ENCODE measurements at places on chromosomes 2 and 18.

DNA sequence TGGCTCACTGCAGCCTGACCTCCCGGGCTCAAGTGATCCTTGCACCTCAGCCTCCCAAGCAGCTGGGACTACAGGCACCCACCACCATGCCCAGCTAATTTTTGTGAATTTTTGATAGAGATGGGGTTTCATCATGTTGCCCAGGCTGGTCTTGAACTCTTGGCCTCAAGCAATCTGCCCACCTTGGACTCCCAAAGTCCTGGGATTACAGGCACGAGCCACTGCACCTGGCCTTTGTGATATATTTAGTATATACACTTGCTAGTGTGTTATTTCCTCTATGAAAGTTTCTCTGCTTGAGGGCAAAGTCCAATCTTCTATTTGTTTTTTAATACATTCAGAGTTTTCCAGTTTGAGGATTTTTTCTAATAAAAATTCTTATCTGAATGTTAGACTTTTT is 119.3 kb downstream of the GALNT3 start:
- no peak for DNase-seq

- no peak for DNase-seq
Observed at GRCh38 chr2:161857920-161858319, 216.1 kb downstream of the DPP4 start.

DNA sequence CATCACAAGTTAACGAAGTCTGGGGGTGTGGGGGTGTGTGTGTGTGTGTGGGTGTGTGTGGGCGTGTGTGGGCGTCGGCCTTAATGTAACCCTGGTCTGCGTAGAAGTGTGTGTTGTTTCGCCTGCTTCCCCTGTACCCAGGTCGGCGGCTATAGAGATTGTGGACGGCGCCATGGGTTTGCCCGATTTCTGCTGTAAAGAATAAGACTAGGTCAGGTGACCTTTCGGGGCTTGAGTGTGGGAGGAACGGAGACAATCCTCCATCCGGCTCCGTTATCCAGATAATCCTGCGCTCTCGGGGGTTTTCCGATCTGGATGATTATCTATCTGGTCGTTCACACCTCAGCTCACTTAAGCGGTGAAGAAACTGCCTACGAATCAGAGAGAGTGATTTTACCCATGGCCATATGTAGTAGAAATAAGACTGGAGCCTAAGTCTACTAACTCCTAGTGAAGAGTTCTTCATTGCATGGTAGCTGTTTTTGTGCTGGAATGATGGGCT is 543 bp downstream of the HADHB start:
- peak; percentile 64 for DNase-seq

DNA sequence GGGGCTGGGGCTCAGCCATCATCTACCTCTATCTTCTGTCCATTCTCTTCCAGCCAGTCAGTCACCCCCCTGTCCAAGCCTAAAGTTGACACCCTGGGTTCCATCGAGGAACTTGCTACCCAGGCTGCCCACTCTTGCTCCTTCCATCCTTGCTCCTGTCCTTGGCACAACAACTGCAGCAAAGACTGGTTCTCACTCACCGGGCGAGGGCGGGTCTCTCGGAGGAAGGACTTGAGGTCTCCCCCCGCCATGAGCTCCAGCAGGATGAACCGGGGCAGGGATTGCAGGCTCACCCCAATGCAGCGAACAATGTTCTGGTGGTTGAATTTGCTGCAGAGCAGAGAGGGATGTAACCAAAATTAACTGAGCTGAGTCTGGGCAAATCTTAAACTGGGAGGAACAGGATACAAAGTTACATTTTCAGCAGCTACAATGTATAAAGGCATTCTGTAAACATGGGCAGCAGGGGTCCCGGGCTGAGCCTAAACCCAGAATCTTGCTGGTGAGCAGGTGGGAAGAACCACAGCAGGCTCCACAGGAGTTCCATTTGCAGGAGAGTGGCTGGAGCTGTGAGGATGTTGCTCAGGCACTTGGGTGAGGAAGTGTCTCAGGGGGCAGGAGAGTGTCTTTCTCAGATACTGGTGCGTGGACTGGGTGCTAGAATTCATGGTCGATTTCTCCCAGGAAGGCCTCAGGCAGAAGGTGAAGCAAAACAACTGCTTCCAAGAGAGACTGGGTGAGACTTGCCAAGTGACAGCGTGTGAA is 105.5 kb downstream of the CLIP4 start:
- peak; percentile 37 for DNase-seq

DNA sequence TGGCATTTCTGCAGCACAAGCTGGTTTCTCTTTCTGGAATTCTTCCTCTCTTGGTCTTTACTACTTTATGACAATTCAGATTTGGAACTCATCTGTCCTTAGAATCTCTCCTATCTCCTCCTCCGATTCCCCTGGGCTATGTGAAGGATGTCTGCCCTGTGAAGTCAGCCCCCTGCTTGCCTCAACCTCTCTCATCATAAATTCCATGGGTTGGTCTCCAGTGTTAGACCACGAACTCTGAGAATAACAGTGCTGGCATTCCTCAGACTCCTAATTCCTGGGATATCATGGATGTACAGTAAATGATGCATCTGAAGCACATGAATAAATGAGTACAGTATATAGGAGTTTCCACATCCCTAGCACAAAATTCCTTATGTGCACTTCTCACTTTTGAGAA is 21.0 kb upstream of the CYRIA start:
- no peak for DNase-seq

- DNase-seq: no peak
Observed at GRCh38 chr18:25675123-25675850, 323.3 kb upstream of the ZNF521 start.

- DNase-seq: no peak
Observed at GRCh38 chr2:197969391-197969893, 165.0 kb downstream of the PLCL1 start.

DNA sequence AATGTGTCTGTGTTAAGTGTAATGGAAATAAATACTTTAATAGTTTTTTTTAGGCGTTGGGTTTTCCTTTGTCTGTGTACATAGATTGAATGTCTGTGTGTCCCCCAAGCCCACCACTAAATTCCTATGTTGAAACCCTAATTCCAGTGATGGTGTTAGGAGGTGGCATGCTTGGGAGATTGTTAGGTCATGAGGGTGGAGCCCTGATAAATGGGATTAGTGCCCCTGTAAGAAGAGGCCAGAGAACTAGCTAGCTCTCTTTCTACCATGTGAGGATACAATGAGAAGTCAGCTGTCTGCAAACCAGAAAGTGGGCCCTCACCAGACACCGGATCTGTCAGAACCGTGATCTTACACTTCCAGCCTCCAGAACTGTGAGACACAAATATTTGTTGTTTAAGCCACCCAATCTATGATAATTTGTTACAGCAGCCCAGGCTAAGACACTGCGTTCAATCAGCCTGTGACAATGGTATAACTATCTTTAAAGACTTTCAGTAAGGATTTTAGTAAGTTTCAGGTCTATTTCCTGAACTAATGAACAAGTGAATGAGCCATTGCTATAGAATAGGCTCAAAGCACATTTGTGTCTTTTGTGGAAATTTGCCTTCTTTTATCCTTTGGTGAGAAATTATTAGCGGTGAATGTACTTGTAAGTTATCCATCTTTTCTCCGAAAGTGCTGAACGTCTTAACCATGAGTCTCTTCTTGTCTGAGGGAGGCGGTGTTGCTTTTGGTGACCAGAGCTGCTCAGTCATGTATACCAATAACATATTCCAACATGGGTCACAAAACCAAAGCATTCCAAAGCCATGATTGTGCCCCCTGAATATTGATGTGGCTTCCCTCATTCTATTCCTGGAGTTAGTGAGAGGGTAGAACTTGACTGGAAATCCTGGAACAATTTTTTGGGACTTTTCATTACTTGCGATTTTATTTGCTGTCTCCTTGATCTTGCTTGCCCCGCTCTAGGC is 29.6 kb upstream of the IL1R1 start:
- no peak for DNase-seq

- DNase-seq: no peak
Observed at GRCh38 chr2:96918092-96918753, 48.3 kb upstream of the SEMA4C start.

- no peak for DNase-seq
Observed at GRCh38 chr18:32884543-32884942, 111.7 kb upstream of the KLHL14 start.

- DNase-seq: no peak
Observed at GRCh38 chr18:55509631-55510324, 78.2 kb downstream of the TCF4 start.

- no peak for DNase-seq
Observed at GRCh38 chr2:12032398-12032797, 286.0 kb downstream of the LPIN1 start.

DNA sequence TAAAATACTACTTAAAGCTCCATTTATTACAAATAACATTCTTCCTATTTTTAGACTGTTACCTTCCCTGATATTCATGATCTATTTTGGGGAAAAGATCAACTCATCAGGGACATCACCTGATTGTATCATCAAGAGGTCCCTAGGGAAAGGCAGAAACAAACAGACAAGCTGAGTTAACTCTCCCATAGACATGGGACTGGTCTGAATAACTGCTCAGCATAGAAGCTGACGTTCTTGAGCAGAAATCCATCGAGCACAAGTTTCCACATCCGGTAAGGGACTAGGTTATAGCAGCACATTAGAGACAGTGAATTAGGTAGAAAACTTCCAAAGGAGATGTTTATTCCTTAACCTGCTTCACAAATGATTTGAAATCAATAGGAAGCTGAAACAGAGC is 1100.4 kb upstream of the SLC39A10 start:
- DNase-seq: no peak

DNA sequence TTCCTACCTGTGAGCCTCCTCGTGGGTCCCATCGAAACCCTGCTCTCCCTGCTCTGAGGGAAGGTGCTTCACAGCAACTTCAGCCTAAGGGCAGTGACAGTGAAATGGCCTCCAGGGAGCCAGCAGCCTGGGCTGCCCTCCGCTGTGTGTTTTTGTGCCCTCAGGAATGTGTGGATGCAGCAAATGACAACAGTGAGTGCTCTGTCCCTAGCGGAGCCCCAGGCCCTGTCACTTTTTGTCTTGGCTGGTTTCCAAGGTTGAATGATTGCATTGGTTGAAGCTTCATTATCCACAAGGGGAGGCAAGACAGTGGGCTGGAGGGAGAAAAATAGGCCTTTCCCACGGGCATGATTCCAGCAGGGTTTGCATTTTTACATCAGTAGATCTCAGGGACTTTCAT is 42.9 kb downstream of the STON1 start:
- no peak for DNase-seq

GRCh38 chr2:113136828-113137775 is 9.7 kb downstream of the IL1RN start:
- no peak for DNase-seq

GRCh38 chr2:100953406-100954043 is 48.6 kb upstream of the RPL31 start:
- DNase-seq: peak; percentile 56

- no peak for DNase-seq
Observed at GRCh38 chr2:74979844-74980243, 21.4 kb downstream of the POLE4 start.

DNA sequence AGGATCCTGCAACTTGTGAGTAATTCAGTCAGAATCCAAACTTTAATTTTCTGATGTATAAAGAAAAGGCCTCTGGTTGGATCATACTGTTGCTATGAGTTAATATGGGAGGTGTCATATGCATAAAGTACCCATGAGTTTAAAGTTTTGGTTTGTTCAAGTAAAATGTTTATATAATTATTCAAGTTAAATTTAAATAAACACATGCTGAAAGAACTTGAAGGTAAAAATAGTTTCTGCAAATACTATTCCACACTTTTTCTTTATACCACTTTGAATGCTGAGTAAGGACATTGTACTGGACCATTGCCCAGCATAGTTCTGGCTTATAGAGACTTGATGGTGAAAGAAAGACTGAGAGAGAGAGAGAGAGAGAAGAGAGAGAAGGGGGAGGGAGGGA is 30.7 kb downstream of the PKP4 start:
- no peak for DNase-seq

- no peak for DNase-seq
Observed at GRCh38 chr2:71995067-71995665, 152.5 kb downstream of the CYP26B1 start.

GRCh38 chr18:36572135-36572856 is 256.5 kb downstream of the TPGS2 start:
- no peak for DNase-seq

GRCh38 chr2:158079672-158080071 is 22.0 kb upstream of the UPP2 start:
- no peak for DNase-seq

DNA sequence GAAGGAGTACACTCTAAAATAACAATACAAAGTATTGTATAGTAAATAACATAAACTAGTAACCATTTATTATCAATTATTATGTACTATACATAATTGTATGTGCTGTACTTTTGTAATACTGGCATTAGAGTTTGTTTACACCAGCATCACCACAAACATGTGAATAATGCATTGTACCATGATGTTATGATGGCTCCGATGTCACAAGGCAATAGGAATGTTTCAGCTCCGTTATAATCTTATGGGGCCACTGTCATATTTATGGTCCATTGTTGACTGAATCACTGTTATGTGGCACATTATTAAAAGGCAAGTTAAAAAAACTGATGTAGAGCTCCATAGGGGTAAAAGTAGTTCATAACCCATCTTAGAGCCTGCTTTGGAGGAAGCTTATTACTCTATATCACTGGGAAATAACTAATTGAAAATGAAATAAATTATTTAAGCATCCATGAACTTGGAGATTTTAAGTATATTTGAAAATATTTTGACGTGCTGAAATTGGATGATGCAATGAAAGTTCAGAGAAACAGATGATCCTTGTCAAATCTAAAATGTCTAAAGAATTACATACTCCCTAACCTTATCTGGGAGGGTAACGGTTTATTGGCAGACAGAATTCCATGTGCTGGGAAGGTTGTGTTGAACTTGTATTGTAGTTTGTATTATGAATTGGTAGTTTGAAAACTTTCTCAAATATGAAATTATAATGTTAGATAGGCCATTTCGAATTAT is 2.4 kb downstream of the SKA1 start:
- DNase-seq: no peak

GRCh38 chr18:73933685-73934084 is 213.9 kb downstream of the FBXO15 start:
- DNase-seq: no peak

GRCh38 chr2:12155303-12156051 is 409.0 kb downstream of the LPIN1 start:
- peak; percentile 56 for DNase-seq

- no peak for DNase-seq
Observed at GRCh38 chr2:3864943-3865865, 161.8 kb downstream of the DCDC2C start.

- DNase-seq: no peak
Observed at GRCh38 chr18:6652098-6652497, 77.4 kb upstream of the ARHGAP28 start.

DNA sequence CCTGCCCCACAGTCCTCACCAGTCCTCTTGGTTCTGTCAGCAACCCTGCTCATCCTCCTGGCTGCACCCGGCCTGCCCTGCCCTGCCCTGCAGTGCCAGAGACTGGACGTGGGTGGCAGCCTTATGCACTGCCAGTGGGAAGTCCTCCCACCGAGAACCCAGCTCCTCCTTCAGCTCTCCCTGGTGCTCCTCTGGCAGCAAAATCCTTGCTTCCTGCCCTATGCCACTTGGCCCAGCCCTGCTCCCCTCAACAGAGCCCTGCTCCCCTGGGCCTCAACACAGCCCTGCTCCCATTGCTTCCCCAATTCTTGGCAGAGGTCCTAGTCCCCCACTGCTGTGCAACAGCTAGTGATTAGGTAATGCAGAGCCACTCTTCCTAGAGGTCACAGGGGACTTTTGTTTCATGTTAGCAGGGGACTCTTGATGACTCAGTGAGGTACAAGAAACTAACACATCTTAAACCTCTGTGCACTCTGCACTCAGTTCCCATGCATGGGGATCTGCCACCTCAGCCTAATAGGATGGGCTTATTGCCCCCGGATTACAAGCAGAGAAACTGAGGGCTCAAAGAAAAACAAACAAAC is 58.0 kb upstream of the EDAR start:
- DNase-seq: no peak

GRCh38 chr2:100845141-100845991 is 25.4 kb downstream of the NPAS2 start:
- no peak for DNase-seq
